Ascending aorta (tissue), 2 donors: ENCODE measurements at places on chromosomes 16 and 17.

DNA sequence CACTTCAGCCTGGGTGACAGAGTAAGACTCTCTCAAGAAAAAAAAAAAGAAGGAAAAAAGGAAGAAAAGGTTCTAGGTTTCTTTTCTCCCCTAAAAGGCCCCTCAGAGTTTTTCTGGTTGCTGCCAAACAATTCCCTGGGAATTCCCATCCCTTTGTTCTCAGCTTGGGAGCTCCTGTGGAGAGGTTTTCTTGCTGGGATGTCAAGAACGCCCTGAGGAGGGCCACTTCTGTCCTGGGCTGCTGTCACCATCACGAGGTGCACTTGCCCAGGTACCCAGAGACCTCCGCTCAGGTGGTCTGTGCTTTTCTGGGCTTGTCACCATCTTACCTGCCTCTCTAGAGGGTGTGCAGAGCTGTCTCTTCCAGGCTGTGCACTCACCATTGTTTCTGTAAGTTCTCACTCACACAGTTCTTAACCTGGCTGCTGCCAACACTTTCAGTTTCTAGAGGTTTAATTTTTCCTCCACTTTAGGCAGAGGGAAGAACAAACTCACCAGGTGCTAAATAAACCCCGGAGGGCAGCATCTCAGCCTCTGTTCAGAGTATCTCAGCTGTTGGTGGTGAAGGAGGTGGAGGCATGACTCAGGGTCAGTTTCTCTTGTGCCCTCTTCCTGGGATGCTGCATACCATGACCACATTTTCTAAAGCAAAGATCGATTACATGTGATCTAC, 2.4 kb upstream of the COX6A2 start:
- DNase-seq: no peak
- H3K4me1 ChIP-seq: peaks cover 4% of the 10 kb centered on the region
- H3K27ac ChIP-seq: no peak overlapping the region
- H3K27me3 ChIP-seq: no peaks in the 10 kb centered on the region
- H3K4me3 ChIP-seq: no peak overlapping the region

GRCh38 chr17:39751016-39751543, 13.3 kb downstream of the GRB7 start:
- H3K27me3 ChIP-seq: no peaks in the 10 kb centered on the region
- H3K4me1 ChIP-seq: peaks cover 17% of the 10 kb centered on the region
- H3K36me3 ChIP-seq: no peaks in the 10 kb centered on the region
- H3K4me3 ChIP-seq: no peak overlapping the region

DNA sequence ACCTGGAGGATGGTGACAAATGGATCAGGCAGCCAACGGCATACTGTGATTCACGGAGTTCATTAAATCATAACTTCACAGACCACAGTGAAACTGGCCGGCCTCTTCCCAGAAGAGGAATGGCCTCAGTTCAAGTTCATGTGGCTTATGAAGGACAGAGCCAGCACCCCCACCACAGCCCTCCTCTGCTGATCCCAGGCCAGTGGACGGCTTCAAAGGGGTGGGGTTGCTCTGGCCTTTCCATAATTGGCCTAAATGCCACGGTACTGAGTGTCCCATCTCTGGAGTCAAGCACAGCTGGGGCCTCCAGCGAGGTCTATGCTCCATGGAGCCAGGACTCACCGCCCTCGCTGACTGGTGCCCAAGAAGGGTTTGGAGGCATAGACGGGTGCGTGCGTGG, 21.4 kb downstream of the GALNS start:
- H3K4me3 ChIP-seq: no peak overlapping the region
- H3K27me3 ChIP-seq: no peaks in the 10 kb centered on the region
- H3K36me3 ChIP-seq: peaks cover 19% of the 10 kb centered on the region

GRCh38 chr17:82083533-82084359, 14.3 kb downstream of the FASN start:
- no peak for DNase-seq
- no peak overlapping the region for H3K4me3 ChIP-seq
- H3K27ac ChIP-seq: no peak overlapping the region
- H3K4me1 ChIP-seq: no peaks in the 10 kb centered on the region
- no peaks in the 10 kb centered on the region for H3K27me3 ChIP-seq
- peaks cover 99% of the 10 kb centered on the region for H3K36me3 ChIP-seq

DNA sequence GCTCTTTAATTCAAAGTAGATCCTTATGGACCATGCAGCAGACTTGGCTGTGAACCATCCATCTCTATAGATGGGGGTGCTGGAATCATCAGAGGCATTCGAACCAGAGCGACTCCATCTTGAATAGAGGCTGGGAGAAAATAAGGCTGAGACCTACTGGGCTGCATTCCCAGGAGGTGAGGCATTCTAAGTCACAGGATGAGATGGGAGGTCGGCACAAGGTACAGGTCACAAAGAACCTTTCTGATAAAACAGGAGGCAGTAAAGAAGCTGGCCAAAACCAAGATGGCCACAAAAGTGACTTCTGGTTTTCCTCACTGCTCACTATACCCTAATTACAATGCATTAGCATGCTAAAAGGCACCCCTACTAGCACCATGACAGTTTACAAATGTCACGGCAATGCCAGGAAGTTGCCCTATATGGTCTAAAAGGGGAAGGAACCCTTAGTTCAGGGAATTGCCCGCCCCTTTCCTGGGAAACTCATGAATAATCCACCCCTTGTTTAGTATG, 89.2 kb upstream of the BRD7 start:
- H3K4me1 ChIP-seq: no peaks in the 10 kb centered on the region
- no peaks in the 10 kb centered on the region for H3K27me3 ChIP-seq
- DNase-seq: no peak
- H3K27ac ChIP-seq: no peak overlapping the region
- no peaks in the 10 kb centered on the region for H3K36me3 ChIP-seq
- H3K4me3 ChIP-seq: no peak overlapping the region

DNA sequence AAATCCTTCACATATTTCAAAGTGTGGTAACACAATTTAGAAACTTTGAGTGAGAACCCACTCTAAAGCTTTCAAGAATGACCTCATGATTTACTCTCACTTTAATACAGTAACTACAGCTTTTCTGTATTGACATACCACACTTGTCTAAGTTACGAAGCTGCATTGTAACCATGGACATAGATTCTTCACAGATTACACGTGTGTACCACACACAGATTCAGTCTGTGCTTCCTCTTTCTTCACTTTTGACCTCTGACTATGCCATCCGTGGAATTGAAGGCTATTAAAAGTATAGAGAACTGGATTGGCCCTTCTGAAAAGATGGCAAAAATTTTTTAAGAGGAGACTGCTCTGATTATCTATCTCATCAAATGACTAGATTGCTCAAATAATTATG, 172.7 kb downstream of the TANC2 start:
- no peaks in the 10 kb centered on the region for H3K27me3 ChIP-seq
- no peaks in the 10 kb centered on the region for H3K36me3 ChIP-seq
- no peak overlapping the region for H3K4me3 ChIP-seq
- no peak for DNase-seq

DNA sequence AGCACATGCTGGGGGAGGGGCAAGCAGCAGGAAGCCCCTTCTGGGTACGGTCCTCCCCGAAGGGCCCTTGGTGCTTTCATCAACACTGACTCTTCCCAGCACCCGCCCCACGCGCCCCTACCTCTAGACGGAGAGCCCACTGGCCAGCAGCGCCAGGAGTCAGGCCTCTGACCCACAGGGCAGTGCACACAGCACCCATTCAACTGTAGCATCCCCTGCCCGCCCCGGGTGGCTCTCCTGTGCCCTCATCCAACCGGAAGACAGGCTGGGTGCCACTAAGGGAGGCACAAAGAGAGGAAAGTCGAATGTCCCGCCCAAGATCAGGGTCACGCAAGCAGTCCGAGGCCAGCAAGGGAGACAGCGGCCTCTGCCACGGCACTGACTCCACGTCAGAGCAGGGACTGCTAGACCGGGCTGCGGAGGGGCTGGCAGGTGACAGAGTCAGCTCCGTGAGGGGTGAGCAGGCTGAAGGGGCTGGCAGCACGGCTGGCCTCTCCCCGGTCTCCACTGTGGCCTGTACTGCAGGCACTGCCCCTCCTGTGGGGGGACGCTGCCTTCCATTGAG, 9.8 kb downstream of the MSRB1 start:
- peaks cover 4% of the 10 kb centered on the region for H3K4me1 ChIP-seq
- no peak overlapping the region for H3K27ac ChIP-seq
- H3K36me3 ChIP-seq: peaks cover 12% of the 10 kb centered on the region
- DNase-seq: no peak
- no peaks in the 10 kb centered on the region for H3K27me3 ChIP-seq

DNA sequence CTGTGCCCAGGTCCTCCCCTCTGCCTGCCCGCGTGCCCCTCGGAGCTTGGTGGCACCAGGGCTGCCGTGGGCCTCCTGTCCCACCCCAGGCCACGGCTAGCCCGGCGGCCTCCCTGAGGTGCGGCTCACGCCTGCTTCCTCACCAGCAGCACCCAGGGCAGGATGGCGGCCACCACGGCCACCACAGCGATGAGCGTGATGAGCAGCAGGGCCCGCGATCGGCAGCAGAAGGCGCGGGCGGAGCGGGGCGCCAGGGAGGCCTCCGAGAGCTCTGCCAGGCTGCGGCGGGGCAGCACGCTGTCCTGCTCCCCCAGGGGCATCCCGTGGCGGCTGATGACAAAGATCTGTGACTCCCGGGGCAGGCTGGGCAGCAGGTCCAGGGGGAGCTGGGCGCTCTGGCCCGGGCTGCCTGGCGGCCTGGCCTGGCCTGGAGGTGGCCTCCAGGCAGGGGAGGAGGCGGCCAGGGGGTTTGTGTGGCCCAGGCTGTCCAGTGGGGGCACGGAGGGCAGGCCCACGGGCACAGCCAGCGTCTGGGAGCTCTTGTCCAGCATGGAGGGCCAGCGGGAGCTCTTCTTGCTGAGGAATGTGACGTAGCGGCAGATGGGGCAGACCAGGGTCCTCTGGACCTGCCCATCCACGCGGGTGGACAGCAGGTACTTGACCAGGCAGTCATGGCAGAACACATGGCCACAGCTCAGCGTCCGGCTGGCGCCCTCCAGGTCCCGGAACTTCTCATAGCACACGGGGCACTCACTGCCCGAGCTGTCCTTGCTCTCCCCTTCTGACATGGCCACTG, 4.8 kb downstream of the RNF222 start:
- no peaks in the 10 kb centered on the region for H3K36me3 ChIP-seq
- H3K4me1 ChIP-seq: no peaks in the 10 kb centered on the region
- no peak for DNase-seq
- no peaks in the 10 kb centered on the region for H3K27me3 ChIP-seq

DNA sequence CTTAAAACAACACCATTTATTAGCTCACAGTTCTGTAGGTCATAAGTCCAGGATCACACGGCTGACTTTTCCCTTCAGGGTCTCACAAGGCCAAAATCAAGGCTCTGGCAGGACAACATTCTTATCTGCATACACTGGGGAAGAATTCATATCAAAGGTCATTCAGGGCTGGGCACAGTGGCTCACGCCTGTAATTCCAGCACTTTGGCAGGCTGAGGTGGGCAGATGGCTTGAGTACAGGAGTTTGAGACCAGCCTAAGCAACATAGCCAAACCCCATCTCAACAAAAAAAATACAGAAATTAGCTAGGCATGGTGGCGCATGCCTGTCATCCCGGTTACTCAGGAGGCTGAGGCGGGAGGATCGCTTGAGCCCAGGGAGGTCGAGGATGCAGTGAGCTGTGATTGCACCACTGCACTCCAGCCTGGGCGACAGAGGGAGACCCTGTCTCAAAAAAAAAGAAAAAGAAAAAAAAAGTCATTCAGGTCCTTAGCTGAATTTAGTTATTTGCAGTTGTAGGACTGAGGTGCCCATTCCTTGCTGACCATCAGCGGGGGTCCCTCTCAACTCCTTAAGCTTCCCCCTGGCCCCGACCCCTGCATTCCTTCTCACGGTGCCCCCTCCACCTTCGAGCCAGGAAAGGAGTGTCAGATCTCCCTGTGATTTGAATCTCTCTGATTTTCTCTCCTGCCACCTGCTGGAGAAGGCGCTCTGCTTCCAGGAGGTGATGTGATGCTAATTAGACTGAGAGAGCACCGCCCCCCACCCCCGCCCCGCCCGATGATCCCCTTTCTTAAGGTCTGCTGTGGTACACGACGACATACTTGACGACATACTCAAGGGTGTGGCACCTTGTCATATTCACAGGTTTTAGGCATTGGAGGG, 91.8 kb upstream of the CLEC18A start:
- no peak for DNase-seq
- peak overlapping the region; percentile 94 for H3K27ac ChIP-seq
- H3K27me3 ChIP-seq: no peaks in the 10 kb centered on the region
- no peak overlapping the region for H3K4me3 ChIP-seq

GRCh38 chr16:57134982-57135381, 42.6 kb downstream of the CPNE2 start:
- H3K36me3 ChIP-seq: no peaks in the 10 kb centered on the region
- H3K4me1 ChIP-seq: no peaks in the 10 kb centered on the region
- H3K4me3 ChIP-seq: no peak overlapping the region
- no peaks in the 10 kb centered on the region for H3K27me3 ChIP-seq
- no peak for DNase-seq

- no peaks in the 10 kb centered on the region for H3K27me3 ChIP-seq
- DNase-seq: no peak
- H3K4me1 ChIP-seq: peaks cover 4% of the 10 kb centered on the region
- H3K4me3 ChIP-seq: no peak overlapping the region
- H3K27ac ChIP-seq: no peak overlapping the region
Measured at GRCh38 chr17:81934098-81934757, 2.9 kb downstream of the PYCR1 start.

- H3K4me3 ChIP-seq: peak overlapping the region; percentile 65
- H3K4me1 ChIP-seq: peaks cover 21% of the 10 kb centered on the region
- no peaks in the 10 kb centered on the region for H3K27me3 ChIP-seq
- H3K36me3 ChIP-seq: no peaks in the 10 kb centered on the region
- DNase-seq: peak; percentile 77
Measured at GRCh38 chr17:81519284-81520020, 6.9 kb upstream of the ACTG1 start.

GRCh38 chr16:21190599-21190998, 20.8 kb downstream of the ZP2 start:
- no peak overlapping the region for H3K27ac ChIP-seq
- H3K27me3 ChIP-seq: no peaks in the 10 kb centered on the region
- H3K4me1 ChIP-seq: peaks cover 3% of the 10 kb centered on the region
- H3K4me3 ChIP-seq: no peak overlapping the region
- H3K36me3 ChIP-seq: no peaks in the 10 kb centered on the region
- no peak for DNase-seq

GRCh38 chr17:57597531-57598453, 147.3 kb downstream of the CCDC182 start:
- H3K4me3 ChIP-seq: no peak overlapping the region
- no peaks in the 10 kb centered on the region for H3K36me3 ChIP-seq
- peak; percentile 86 for DNase-seq
- no peaks in the 10 kb centered on the region for H3K4me1 ChIP-seq
- H3K27ac ChIP-seq: peak overlapping the region; percentile 57

- H3K4me3 ChIP-seq: no peak overlapping the region
- H3K4me1 ChIP-seq: no peaks in the 10 kb centered on the region
- no peaks in the 10 kb centered on the region for H3K27me3 ChIP-seq
- DNase-seq: no peak
- H3K27ac ChIP-seq: no peak overlapping the region
- H3K36me3 ChIP-seq: no peaks in the 10 kb centered on the region
Measured at GRCh38 chr17:74568106-74568873, 981 bp upstream of the CD300H start.

GRCh38 chr16:11170696-11171447, 85.1 kb downstream of the SOCS1 start:
- DNase-seq: no peak
- no peak overlapping the region for H3K27ac ChIP-seq
- H3K36me3 ChIP-seq: peaks cover 39% of the 10 kb centered on the region
- H3K4me1 ChIP-seq: no peaks in the 10 kb centered on the region
- no peak overlapping the region for H3K4me3 ChIP-seq
